ENCODE measurements at places on chromosomes 3 and 15.

DNA sequence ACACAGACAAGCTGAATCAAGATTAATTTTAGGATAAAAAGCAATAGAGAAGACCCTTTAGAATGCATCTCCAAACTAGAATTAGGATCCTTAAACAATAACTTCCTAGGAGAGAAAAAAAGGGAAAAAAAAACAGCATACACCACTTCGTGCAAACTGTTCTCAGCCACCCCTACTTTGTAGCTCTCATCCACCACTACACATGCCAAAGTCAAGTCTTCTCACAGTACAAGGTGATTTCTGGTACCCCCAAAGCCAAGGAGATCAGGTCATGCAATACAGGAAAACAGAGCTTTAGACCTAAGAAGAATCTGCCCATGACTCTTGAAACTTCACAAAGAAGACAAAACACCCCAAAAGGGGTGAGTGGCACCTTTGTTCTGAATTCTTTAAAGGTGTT, 166.9 kb downstream of the SUCNR1 start:
- no peak for DNase-seq

DNA sequence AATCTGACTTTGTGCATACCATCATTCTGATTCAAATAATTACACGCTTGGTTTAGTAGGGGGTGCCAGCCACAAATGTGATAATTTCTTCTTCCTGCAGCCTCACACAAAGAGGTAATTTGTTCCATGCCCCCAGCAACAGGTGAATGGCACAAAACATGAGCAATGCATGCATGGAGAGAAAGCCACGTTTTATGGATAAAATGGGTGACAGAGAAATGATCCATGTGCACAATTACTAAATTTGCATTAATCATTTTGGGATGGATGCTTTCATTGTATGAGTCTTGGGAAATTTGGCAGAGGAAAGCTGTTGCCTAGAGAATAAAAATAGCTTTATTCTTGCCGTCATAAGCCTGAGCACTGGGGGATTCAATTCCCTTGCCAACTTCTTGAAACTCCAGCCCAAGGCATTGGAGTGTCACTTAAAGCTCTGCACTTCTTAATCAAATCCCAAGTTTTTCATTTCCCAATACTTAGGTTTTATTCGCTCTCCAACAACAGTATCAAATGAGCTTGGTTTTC, 411.6 kb downstream of the GBE1 start:
- DNase-seq, result no peak

DNA sequence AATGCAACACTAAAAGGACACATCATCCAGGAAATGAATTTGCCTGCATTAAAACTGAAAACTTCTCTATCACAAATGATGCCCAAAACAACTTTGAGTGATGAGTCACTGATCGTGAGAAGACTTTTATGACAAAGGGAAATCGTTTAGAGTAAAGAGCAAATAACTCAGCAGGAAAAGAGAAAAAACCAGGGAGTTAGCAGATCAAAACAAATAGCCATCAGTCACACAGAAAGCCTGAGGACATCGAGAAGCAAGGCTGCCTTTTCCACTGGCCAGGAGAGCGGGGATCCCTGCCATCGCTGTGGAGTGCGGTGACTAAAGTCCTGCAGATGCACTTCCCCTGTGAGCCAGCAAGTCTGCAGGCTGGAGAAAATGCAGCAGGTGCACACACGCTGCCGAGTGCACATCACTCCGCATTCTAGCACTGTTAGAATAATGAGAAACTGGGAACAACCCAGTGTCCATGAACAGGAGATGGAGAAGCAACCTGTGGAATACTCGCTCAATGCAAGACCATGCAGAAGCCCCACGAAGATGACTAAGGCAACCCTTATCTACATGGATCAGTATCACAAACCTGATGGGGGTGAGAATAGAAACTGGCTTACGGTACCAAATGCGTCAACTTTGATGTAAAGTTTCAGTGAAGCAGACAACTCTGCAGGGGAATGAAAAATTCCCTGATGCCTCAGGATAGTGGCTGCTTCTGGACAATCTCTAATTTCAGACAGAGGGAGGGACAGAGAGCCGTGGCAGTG, 86.4 kb downstream of the NSMCE3 start:
- no peak for DNase-seq

GRCh38 chr3:71543371-71544016, 40.0 kb downstream of the FOXP1 start:
- no peak for DNase-seq

DNA sequence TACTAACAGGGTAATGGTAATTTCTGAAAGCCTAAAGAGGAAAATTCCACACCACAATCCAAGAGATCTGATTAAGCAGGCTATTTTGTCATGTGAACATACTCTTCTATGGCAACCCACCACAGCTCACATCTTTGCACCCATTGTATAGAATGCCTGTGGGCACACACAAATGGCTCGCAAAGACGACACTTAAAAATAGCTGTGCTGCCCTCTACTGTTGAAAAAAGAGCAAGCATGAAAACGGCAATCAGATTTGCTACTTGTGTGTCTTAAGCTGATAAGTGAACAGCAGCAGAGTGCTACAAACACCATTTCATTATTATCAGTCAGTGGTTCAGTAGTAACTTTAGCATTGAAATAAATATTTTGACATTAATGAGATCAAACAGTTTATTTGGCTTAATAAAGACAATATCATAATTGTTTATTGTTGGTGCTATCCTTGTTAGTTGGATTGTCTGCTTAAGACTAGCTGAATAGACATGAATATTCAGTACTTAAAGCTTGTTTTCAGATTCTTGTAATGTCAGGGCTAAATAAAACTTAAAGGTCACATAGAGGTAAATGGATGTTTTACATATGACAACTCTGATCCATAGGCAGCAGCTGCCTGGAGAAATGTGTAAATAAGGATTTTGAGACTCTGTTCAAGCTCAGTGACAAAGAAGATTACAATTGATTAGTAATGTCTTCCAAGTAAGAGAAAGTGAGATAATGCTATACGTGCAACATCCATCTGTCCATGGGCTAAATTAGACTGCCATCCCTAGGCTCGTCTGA, 199.1 kb downstream of the LRRN1 start:
- DNase-seq, result no peak

- DNase-seq, result no peak
Observed at GRCh38 chr15:73858062-73858461, 15.3 kb upstream of the TBC1D21 start.

DNA sequence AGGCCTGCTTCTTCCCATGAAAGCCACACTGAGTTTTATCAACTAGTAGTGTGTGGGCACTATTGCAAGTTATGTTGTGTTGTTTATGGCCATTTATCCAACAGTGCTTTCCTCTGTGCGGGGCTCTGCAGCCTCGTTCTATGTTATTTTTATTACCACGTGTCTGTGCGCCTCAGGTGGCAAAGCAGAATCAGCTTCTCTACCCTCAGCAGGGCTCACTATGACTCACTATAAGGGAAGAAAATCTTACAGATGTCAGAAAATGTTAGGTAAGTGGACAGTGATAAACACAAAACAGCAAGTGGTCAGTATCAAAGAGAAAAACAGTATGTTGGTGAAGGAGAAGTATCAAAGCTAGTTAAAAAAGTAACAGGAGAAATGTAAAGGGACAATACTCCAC, 61.4 kb downstream of the MOBP start:
- DNase-seq, result no peak

DNA sequence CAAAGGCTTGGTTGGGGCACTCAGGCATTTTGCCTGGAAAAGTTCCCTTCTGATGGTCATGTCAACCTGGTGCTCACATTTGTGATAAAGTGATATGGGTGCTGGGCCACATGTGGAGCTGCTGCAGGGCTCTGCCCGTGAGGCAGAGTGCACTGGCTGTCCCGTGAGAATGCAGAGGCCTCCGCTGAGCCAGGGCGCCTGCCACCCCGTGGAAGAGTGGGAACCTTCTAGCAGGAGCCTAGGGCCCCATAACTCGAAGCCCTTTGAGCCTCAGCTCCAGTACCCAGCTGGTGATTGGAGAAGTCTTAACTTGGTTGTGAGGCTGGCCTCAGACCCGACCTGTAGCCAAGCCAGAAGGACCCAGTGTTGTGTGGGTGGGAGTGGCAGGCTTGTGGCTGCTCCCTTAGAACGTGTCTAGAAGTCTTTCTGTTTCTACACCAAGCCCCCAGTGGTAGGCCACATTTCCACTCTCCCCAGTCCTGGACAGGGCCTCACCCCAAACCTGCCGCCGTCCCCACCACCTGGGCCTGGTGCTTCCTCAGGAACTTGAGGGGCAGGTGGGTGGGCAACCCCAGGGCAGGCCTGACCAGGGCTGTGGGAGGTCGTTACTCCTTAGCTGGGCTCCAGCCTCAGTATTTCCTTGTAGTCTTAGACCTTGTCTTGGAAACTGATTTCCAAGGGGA, 19.7 kb downstream of the SEC61A1 start:
- DNase-seq, result no peak

DNA sequence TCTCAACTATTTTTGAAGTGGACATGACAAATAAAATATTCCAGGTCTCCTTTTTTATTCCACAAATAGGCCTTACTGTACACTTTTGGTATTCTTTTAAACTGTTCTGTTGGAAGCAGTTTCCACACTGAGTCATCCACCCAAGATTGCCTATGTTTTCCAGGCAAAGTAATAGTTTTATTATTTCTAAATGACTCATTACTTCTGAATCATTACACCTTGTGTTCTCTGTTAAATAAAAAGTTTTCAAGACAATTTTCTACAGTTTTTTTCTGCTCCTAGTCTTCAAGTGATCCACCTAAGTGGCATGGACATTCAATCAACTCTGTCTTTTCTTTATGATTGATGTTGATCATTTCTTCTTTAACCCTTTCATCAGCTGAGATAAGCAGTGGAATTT, 26.5 kb downstream of the PPP2R3A start:
- no peak for DNase-seq

GRCh38 chr3:173092038-173092437, 49.0 kb downstream of the SPATA16 start:
- DNase-seq, result no peak

- no peak for DNase-seq
Observed at GRCh38 chr3:128324911-128325592, 141.6 kb downstream of the DNAJB8 start.

- DNase-seq, result no peak
Observed at GRCh38 chr15:101062063-101062462, 142.9 kb downstream of the LRRK1 start.

- DNase-seq, result no peak
Observed at GRCh38 chr15:46309914-46310313, 675.1 kb downstream of the SQOR start.

- no peak for DNase-seq
Observed at GRCh38 chr3:94482686-94483085, 419.8 kb downstream of the NSUN3 start.

GRCh38 chr15:70438776-70439175, 324.6 kb downstream of the UACA start:
- DNase-seq, result no peak
